ENCODE measurements at places on chromosomes 11 and 22.

DNA sequence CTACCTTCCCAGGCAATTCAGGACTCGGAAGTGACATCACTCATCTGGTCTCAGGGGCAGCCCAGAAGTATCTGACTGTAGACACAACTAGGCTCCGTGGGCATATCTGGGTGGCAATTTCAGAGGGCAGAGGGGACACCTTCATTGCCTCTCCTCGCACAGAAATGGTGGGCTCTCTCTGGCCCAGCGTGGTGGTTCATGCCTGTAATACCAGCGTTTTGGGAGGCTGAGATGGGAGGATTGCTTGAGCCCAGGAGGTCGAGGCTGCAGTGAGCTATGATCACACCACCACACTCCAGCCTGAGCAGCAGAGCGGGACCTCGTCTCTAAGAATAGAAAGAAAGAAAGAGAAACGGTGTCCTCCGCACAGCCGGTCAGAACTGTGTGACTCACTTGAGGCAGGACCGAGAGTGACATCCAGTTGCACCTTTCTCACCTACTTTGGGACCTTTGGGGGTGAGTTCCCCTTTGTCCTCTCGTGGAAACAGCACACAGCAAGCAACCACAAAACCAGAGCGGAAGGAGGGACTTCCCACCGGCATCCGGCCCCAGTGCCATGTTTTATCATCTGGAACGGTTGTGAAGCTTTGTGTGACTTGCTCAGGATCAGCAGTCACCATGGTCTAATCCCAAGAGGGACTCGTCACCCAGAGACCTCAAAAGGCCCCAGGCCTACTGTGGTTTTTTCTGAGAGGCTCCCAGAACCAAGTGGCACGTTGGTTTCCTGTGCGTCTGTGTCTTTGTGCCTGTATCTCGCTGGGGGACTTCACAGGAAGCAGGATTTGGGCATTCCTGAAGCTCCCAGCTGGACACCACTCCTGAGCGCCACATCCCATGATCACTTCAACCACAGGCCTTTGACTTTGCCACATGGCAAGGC lies 38.4 kb upstream of the EMID1 start:
- no peak for DNase-seq

- no peak for DNase-seq
These were observed 54.0 kb downstream of the KREMEN1 start for GRCh38 chr22:29126670-29127395.

DNA sequence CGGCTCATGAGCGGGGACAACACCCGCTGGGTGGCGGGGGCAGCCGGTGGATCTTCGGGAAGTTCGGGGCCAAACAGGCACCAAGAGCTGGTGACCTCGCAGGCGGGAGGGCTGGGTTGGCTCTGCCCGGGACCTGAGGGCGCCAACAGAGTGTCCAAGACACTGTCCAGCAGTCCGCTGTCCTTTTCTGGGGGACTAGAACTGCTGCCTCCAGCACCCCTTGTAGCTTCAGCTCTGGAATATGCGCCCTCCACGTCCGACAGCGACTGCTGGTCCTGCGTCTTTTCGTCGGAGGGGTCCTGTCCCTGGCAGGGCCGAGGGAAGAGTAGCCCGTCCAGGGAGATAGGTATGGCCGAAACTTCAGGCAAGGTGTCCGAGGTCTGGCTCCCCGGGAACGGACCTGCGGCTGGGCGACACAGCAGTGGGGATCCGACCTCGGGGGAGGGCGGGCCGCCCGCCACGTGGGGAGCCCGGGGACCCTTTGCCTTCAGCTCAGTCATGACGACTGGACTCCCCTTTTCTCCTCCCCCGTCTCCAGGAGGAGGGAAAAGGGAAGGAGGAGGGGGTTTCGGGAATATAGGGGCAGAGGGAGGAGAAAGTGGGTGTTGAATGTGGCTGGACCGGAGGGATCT lies 926 bp downstream of the PGR start:
- DNase-seq, result peak; percentile 64

GRCh38 chr11:32172848-32173834 lies 82.3 kb downstream of the RCN1 start:
- no peak for DNase-seq
